ENCODE measurements at places on chromosomes 6 and 20.

DNA sequence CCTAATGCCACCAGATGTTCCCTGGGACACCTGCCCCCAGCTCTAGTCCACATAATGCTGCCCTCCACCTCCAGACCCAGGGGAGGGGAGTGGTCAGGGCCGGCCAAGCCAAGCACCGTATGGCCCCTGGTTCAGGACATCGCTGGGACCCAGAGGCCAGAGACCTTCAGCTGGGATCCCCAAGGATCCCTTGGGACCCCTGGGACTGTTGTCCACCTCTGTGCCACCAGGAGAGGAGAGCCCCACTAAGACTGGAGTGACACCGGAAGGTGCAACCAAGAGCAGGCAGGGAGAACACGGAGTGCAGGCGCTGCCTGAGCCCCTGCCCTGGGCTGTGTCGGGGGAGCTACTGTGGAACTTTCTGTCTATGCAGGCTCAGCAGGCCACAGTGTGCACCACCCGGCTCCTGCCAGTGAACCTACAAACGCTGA lies 43.6 kb downstream of the CTCFL start:
- DNase-seq = no peak

DNA sequence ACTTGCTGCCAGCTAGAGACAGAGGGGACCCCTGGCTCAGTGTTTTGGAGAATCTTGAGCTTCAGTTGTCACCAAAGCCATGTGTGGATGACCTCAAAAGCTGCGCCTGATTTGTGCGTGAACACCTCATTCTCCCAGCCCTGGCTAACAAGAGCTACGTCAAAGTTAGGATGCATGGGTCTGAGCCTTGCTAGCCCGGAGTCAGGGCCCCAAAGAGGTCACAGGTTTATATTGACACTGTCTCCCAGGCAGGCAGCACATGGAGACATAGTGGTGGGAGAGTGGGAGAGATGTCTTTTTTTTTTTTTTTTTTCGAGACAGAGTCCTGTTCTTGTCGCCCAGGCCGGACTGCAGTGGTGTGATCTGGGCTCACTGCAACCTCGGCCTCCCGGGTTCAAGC lies 36.1 kb upstream of the DUSP22 start:
- DNase-seq = no peak

DNA sequence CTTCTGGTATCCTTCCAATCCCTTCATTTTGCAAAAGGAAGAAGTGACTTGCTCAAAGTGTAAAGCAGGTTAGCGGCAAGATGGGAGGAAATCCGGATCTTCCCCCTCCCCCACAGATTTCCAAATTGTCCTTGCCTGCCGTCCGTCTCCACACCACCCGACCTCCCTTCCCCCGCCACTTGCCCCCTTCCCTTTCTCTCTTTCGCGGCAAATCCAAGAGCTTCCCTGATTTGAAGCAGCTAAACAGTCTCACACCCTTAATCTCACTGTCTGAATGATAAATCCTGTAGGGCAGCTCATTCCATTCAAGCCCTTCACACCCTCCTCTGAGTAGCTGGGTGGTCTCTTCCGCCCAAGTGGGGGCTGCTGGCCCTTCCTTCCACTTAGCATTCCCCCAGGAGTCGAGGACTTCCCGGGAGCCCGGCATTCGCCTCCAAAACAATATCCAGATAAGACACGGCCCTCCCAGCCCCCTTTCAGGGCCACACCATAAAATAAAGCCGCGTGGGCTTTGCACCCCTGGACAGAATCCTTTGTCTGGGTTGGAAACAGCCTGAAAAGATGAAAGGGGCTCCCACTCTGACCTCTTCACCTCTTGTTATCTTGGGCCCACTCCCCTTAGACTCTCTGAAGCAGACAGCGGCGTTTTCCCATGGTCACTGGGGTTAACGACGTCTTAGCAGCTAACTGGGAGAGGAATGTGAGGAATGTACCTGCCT lies 44.0 kb upstream of the PIM1 start:
- DNase-seq = peak; percentile 62

DNA sequence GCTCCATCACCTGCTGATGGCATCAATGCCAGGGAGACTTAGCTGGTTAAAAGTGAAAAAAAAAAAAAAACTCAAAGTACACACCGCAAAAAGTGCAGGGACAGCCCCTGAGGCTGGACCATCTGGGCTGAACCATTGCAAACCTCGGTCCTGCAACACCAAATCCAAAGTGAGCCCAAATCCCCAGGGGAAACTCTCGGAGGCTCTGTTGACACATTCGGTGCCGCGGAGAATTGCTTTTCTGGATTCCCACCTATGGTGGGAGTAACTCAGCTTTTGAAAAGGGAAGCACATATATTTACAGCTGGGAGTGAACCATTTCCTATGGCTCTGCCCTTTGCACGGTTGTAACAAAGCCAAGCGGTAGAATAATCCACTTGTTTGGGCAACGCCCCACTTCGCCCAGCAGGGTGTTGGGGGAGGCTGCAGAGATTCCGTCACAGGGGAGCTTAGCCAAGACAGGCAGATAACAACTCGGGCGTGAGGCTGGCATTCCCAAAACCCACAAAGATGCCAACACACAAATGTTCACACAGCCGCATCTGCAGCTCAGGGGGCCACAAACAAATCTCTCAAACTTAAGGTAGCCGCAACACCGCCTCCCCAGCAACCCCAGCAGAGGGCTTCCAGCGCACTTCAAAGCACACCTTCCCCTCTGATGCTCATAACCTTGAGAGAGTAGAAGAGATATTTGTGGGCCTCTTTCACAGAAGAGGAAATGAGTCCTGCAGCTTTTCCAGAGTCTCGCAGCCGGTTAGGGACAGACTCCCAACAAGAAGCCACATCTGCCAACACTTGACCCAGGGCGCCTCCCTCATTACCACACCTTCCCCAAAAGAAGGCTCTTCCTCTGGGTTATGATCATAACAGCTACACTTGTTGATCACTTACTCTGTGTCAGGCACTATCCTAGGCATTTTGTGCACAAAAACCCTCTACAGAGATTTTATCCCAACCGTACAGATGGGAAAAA lies 11.4 kb downstream of the ZC3H12D start:
- no peak for DNase-seq

DNA sequence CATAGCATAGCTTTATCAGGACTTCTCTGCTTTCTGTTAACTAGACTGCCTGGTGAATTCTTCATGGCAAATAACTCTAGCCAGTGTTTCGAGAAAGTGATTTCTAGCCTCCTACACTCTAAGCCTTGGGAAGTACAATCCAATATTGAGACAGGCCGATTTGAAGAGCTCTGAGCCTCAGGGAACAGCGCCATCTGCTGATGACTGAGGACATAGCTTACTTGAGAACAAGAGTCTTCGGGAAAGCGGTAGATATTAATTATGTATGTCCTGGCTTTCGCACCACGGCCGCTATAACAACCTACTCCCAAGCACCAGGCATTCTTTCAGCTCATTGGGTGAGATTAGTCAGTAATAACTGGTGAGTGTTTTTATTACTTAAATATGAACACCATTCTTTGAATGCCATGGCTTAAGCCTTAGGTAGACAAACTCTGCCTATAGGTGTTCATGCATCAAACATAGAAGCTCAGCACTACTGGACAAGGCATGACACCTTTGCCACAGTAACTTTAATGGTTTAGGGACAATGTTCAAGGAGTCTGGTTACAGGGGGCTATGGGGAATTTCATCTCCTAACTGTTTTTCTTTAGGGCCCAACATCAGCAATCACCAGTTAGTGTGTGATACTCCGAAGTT lies 518.6 kb downstream of the BMP2 start:
- peak; percentile 50 for DNase-seq

All from iPS-NIHi11 (cell line).